ENCODE measurements at places on chromosomes 13 and 19.

- DNase-seq, result no peak
These were observed 6.3 kb downstream of the SLC17A7 start for GRCh38 chr19:49434907-49435583.

DNA sequence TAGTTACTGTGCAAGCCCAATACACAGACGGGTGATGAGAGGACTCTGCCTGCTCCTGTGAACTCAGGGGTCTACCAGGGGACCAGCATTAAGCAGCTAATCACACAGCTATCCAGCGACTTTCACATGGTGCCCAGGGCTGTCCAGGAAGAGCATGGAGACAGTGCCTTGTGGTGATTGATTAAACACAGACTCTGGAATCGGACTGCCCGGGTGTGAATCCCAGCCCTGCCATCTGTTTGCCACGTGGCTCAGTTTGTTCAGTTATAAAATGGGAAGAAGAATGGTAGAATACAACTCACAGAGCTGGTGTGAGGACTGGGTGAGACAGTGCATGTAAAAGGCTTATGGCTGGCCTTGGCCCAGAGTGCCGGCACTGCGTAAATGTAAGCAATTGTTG, 42.1 kb upstream of the NPAS1 start:
- DNase-seq, result no peak

DNA sequence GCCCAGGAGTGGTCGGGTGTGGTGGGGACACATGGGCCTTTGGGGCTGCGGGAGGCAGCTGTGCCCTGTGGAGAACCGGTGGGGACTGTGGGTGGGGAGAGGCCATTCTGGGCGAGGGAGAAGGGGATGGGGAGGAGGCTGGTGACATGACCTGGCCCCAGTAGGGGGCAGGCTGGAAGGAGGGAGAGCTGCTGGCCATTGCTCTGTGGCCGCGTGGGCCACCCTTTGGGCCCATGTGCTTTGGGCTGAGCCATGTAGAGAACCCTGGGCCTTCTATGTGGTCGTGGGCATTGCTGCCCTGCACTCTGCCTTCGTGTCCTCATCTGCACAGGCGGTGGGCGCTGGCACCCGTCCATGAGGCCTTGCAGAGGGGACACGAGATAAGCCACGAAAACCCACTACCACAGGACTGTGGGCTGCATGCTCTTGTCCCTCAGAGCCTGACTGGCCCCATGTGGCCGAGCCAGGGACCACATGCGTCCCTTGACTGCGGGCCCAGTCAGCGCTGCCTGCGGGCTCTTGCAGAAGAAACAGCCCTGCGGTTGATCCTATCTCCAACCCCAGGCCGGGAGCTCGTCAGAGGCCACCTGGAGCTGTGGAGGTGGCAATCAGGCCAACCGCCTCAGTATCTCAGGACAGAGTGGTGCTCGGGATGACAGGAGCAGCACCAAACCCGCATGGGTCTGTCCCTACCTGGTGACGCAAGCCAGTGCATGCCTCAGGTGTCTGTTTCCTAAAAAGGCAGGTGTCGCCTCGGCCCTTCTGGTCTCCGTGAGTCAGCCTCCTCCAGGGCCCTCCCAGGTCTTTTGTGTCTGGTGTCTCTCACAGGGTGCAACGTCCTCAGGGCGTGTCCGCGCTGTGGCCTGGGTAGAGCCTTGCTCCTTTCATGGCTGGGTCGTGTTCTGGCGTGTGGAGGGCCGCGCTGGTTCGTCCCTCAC, 14.3 kb downstream of the FZR1 start:
- DNase-seq, result peak; percentile 86

GRCh38 chr19:10078329-10078728, 7.8 kb upstream of the SHFL start:
- DNase-seq, result no peak

DNA sequence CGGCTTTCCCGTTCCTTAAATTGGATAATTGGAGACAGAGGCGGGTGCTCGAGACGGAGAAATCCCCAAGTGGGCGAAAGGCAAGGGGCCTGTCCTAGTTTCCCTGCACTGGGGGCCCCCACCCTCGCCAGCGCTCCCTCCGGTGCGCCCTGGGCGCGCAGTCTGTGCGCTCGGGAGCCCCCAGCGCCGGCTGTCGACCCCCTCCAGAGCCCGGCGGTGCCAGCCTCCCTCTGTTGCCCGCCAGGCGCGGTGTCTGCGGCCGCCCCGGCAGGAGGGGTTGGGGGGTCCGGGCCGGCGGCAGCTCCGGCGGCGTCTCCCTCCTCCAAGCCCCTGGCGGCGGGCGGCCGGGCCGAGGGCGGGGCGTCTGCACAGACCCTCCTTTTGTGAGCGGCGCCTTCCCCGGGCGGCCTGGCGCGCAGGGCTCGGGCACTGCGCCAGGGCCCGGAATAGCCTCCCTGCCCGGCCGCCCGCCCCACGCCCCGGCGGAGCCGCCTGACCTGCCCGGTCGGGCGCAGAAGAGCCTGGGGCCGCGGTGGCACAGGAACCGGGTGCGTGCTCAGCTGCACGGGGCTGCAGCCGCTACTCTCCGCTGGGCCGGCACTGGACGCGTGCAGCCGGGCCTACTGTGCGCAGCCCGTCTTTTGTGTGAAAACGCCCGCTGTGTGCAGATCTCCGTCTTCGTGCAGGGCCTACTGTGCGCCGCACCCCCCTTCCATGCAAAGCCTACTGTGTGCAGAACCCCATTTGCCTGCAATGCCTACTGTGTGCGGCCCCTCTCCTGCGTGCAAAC, 13.2 kb downstream of the GADD45B start:
- no peak for DNase-seq

DNA sequence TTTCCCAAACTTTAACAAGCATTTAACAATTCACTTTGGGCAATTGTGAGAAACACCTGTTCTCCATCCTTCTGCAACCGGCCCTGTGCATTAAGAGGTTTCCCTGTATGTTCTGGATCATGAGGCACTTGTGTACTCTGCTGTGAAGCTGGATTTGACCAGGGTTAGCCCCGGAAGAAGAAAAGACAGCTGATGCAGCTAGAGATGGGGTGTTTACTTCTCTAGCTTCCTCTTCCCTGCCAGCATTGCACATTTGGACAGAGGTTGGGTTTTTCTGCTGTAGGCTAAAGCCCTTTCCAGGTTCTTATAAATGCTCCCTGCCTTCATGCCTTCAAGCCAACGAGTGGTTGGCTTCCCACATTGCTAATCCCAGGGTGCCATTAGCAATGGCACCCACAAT, 20.9 kb downstream of the MBD3L2B start:
- DNase-seq, result no peak

GRCh38 chr13:33940898-33941297, 122.9 kb downstream of the RFC3 start:
- DNase-seq, result no peak

DNA sequence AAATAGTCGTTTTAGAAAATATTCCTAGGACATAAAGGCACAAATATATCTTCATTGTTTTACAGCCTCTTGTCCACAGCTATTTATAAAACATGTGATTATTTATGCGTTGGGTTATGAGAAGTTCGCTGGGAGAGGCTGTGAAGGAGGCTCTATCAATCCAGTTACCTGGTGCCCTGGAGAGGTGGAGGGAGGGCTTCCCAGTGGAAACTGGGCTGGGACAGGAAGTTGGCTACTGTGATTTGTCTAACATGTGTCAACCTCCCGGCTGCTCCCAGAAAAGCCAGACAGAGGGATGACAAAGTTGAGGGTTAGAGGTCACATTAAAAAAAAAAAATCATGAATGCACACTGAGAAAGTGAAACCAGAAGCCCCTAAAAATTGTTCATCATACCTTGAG, 346.5 kb downstream of the ZNF536 start:
- no peak for DNase-seq

DNA sequence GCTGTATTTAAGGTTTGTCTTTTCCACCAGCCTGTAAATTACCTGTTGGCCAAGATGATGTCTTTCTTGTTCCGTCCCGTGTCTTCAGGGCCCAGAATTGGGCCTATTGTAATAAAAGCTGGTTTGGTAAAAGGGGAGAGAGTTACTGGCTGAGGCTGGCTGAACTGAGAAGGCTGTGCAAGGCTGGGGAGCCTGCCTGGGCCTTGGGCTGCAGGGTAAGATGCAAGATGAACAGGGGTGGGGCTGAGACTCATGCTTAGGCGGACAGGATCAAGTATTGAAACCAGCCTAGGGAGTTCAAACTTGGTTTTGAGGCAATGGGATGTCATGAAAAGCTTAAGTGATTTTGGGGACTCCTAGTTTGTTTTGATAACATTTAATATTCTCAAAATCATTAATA, 142.3 kb downstream of the PCCA start:
- DNase-seq, result no peak

GRCh38 chr13:112103961-112104880, 37.3 kb downstream of the SOX1 start:
- no peak for DNase-seq

DNA sequence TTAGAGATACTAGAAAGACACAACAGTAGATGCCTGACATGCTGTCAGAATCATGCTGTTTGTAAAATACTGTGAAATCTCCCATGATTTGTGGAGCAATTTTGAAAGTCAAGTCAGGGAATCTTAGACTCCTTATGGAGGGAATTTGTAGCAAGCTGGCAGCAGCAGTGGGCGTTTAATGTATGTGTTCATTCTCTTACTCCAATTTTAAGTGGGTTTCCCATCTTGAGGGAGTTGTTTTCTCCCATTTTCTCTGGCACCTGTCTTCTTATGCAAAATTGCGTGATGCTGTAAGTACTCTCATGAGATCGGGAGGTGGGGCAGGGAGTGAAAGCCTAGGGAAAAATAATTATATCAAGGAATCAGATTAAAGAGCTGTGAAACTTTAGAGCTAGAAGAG, 16.0 kb upstream of the GTF2F2 start:
- DNase-seq, result no peak

DNA sequence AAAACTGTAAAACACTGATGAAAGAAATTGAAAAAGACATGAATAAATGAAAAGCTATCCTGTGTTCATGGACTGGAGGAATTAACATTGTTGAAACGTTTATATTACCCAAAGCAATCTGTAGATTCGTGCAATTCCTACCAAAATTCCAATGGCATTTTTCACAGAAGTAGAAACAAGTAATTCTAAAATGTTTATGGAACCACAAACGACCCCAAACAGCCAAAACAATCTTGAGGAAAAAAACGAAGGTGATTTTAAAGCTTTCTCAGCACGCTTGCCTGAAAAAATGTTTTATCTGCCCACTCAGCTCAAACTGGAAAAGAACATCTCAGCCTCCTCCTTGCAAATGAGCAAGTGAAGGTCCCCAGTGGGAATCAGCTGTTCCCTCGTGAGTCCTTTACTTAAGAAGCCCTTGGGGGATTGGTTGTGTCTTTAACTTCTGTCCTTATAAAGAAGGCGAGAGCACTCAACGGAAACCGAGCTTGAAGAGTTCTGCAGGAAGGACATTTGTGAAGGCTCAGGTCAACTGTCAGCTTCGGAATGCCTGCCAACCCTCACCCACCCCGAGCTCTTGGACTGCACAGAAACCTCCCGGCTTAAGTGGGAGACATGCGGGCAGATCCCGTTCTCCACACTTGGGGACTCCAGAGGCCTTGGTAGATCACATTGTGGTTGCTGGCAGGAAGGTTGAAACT, 256.0 kb upstream of the IRS2 start:
- DNase-seq, result no peak

DNA sequence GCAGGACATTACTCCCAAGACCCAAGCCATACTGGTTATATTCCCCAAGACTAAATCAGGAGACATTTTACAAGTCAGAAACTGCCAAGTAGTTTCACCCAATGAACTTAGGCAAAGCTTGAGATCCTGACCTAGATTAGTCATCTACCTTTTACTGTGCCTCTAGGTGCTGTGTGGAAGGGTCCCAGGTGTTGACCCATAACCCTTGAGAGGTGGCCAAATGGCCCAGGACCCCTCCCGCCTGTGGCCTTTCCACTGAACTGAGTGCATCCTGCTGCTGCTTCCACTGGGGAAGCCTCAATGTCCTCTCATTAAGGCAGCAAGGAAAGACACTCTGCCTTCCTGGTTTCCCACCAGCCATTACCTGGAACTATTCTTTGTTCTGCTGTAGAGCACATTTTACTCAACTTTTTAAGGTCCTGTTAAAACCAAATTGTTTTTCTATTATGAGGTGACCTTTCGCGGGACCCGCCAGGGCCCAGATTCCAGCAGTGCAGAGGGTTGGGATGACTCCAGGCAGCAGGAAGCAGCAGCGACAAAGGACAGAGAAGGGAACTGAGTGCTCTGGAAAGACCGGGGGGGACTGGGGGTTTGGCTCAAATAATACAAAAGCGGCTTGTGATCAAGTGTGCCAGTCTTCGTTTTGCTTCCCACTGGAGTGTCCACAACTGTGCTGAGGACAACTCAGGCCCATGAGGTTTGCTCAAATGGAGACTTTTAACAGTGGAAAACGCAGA, 27.1 kb downstream of the ANKRD10 start:
- no peak for DNase-seq

Measured in NCI-H2107 (cell line).